ENCODE measurements at places on chromosomes 3 and 15.

DNA sequence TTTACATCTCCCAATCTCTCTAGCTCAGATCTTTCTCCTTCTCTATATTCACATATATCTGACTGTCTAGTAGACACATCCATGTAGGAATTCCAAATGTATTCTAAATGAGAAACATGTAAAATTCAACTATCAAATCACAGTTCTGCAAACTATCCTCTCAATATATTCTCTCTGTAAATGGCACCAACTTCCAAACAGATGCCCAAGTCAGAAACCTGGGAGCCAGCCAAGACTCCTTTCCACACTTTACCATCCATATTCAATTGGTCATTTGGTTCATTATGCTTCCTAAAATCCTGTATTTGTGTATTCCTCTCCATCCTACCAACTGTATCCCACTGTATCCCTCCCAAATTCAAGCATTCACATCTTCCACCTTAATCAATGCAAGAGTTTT is 53.0 kb upstream of the INO80 start:
- no peak for ATAC-seq

- no peak for ATAC-seq
These were observed 179.1 kb downstream of the SLC9A9 start for GRCh38 chr3:143668924-143669790.

- ATAC-seq: no peak
These were observed 106.8 kb downstream of the FOXB1 start for GRCh38 chr15:60110909-60111308.

GRCh38 chr3:189277711-189278110 is 105.9 kb downstream of the TPRG1 start:
- no peak for ATAC-seq

GRCh38 chr3:54596087-54596486 is 331.8 kb downstream of the LRTM1 start:
- no peak for ATAC-seq

- ATAC-seq: no peak
These were observed 27.9 kb upstream of the PDE8A start for GRCh38 chr15:84953726-84954125.

GRCh38 chr3:52495777-52496602 is 852 bp downstream of the STAB1 start:
- ATAC-seq: peak; percentile 80

- ATAC-seq: no peak
These were observed 103.3 kb upstream of the GALNT15 start for GRCh38 chr3:16071206-16071605.

- no peak for ATAC-seq
These were observed 62.7 kb downstream of the B3GNT5 start for GRCh38 chr3:183315739-183316138.

DNA sequence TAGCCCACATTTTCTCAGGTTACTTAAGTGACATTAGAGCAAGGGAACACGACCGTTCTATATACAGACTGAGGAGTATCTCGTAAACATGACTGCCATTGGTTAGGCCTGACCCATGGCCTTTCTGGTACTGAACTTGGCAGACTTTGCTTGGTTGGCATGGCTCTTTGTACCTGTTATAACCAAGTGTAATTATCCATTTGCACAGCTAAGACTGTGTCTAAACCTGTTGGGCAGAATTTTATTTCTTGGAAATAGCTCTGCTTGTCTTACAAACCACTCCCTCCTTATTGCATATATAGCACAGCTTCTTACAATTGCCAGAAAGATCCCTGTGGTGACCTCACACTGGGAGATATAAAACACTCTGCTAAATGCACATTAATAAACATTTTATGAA is 106.9 kb downstream of the P2RY1 start:
- peak; percentile 66 for ATAC-seq

GRCh38 chr3:102194001-102194400 is 240.8 kb upstream of the ZPLD1 start:
- ATAC-seq: no peak

- ATAC-seq: no peak
These were observed 23.2 kb downstream of the RCN2 start for GRCh38 chr15:76954744-76955143.

GRCh38 chr3:40414270-40414669 is 27.3 kb downstream of the ENTPD3 start:
- no peak for ATAC-seq

- ATAC-seq: no peak
These were observed 157.6 kb downstream of the KLF13 start for GRCh38 chr15:31483986-31484951.

GRCh38 chr15:64582202-64582601 is 121.8 kb downstream of the ZNF609 start:
- peak; percentile 69 for ATAC-seq
